ENCODE measurements at places on chromosomes 2 and 18.
A peak's percentile ranks its signal among the peaks of the same experiment; 100 is the strongest.

GRCh38 chr18:39166776-39167175 lies 1601.2 kb upstream of the CELF4 start:
- DNase-seq: no peak

GRCh38 chr2:85411405-85411748 lies 1.2 kb upstream of the CAPG start:
- no peak for DNase-seq

- DNase-seq: no peak
These were observed 15.4 kb downstream of the CFAP65 start for GRCh38 chr2:219025637-219026585.

DNA sequence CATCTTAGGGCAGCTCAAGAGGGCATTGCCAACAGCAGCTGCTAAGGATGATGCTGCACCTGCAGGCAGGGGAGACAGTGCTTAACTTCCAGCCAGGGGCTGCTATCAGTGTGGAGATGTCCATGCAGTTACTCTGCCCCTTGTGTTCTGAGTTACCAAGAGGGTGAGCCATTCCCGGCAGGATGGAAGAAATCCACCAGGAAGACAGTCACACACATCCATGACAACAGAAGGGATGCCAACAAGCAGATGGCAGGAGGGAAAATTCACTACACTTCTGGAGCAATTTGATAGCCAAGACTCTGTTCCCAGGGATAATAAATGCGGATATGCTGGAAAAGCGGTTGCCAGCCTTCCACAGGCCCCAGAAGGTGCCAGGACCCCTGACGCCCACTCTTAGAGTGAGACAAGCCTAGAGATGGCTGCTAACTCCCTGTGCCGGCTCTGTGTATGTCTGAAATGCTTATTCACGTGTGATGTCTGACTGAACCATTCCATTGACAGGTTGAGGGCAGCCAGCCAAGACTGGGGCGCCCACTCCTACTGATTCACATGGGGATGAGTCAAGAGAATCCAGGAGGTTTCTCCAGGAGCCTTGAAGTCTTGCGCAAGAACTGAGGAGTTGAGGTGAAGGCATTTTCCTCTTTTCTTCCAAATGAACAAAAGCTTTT lies 24.5 kb downstream of the LOXHD1 start:
- DNase-seq: no peak

DNA sequence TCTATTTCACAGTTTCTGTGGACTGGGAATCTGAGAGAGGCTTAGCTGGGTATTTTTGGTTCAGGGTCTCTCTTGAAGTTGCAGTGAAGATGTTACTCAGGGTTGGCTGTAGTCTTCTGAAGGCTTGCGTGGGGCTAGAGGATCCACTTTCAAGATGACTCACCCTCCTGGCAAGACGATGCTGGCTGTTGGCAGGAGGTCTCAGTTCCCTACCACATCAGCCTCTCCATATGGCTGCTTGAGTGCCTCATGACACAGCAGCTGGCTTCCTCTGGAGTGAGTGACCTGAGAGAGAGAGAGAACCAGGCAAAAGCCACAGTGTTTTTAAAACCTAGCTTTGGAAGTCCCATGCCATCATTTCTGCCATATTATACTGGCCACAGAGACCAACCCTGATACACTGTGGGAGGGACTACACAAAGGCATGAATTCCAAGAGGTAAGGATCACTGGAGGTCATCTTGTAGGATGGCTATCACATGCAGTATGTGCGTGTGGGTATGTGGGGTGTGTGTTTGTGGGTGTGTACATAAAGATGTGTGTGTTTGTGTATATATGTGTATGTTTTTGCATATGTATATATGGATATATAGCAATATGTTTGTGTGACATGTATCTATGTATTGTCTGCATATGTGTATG lies 25.1 kb downstream of the DNPEP start:
- no peak for DNase-seq

DNA sequence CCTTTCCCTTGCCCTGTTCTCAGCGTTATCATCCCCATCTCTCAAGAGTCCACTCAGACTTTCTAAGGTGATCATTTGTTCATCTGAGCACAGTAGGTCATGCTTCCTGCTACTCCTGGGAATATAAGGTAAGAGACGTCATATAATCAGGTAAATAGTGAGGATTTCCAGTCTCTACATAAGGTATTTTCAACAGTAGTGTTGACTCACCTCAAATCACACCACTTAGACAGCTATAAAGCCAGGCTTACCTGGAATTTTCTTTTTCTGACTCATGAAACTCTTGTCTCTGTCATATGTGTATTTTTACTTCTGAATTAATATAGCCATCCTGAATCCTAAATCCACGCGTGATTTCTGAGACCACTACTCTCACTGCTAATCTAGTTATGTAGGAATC lies 443.2 kb downstream of the ARHGAP15 start:
- no peak for DNase-seq

DNA sequence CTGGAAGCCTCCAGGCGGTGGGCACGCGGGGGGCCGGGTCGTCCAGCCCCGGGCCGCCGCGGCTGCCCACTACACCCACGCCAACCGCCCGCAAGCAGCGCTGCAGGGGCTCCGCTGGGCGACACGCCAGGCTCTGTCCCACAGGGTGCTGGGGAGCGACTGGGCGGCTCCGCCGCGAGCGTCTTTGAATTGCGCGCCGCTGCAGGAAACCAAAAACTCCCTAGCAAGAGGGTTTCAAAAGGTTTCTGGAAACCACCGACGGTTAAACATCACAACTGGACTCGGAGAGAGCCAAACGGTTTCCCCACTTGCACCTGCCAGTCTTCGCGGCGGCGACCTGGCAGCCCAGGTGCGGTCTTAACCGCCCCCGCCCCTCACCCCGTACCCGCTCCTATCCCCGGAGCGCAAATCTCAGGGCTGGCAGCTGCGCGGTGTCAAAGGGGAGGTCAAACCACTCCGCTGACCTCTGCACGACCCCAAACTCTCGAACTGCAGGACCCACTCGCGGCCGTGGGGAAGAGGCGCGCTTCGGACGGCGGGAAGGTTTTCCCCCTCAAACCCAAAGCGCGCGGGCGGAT lies 1.0 kb downstream of the CXCR4 start:
- peak; percentile 34 for DNase-seq

- no peak for DNase-seq
These were observed 175.7 kb upstream of the POU3F3 start for GRCh38 chr2:104678181-104678580.

DNA sequence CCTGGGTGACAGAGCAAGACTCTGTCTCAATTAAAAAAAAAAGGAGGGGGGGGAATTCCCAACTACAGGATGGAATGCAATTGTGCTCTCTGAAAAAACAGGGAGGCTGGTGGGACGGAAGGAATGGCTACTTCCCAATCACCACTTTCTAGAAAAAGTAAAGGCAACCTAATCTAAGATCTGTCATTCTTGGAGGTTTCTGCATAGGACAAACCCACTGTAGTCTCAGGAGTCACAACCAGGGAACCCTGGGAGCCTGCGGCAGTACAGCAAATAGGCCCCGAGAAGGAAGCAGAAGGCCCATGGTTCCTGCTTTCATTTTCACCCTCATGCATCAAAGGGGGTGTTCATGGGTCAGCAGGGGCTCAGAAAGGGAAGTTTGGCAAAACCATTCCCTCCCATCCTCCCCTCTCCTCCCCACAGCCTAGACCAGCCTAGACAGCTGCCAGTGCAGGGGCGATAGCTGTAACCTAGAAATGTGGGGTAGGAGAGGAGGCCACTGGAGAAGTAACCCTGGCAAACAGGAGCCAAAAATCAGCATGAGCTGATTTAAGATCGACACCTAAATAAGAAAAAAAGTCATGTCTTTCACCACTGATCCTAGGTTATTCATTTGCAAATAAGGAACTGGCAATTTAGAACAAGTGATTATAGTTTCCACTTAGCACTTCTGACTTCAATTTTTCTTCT lies 48.0 kb downstream of the TRABD2A start:
- DNase-seq: no peak

DNA sequence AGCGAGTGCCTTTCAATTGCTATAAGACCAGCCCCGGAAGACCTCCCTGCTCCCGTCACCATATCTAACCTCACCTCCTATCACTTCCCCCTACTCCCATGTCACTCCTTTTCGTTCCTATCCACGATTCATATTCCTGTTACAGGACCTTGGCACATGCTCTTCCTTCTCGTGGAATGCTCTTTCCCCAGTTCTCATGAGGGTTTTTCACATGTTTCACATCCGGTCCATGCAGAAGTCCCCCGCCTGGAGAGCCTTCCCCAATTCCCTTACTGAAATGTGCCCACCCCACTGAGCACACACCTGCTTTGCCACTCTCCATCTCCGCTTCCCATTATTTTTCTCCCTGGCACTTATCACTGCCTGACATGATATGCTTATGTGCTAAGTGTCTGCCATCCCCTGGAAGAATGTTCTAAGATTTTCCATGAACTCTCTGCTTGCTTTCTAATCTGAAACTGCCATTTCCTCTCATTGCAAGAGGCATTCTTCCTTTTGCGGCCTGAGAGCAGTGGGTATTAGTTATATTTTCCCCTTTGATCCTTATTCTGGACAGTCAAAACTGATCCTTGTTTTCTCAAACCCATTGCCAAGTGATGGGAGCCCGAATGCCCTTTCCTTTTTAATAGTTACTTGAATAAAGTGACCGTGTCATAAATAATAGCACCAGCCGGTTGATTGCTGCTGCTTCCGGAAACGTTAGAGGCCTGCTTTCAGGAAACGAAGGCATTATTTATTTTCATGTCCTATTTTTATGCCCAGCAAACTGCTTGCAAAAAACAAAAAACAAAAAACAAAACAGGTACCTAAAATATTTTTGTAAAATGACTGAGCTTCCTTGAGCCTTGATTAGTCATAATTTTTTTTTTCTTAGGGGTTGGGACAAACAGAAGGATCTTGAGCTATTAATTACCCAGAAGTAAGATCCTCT lies 127.9 kb downstream of the ZNF532 start:
- DNase-seq: no peak

DNA sequence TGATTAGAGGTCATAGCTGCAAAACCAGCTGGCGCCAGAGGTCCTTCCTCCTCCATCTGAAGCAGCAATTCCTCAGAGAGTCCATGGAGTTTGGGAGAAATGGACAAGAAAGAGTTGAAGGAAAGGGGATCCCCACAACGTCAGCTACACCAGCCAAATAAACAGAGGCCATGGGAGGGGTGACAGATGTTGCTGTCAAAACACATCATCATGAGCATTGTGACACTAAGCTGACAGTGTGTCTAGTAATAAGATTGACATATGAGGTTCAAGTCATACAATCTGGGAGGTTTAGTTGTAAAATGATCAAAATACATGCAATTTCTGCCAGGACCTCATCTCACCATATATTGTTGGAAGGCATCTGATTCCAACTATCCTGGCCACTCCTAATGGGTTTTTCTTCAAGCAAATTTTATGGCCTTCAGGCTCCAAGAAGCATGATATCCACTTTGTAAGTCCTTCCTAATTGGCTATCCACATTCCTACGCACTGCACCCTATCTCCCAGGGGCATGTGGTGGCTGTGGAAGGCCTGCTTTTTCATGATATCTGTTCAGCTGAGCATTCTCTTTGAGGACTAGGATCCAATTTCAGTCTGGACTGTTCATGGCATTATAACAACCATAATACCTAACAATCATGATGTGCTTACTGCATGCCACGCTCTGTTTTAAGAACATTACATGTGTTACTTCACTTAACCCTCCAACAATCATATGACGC lies 335.0 kb upstream of the ID2 start:
- no peak for DNase-seq

GRCh38 chr2:56014046-56014730 lies 90.6 kb upstream of the EFEMP1 start:
- DNase-seq: no peak

GRCh38 chr2:222907790-222908441 lies 47.1 kb downstream of the ACSL3 start:
- DNase-seq: peak; percentile 57

- DNase-seq: no peak
These were observed 61.8 kb downstream of the ARHGAP25 start for GRCh38 chr2:68796295-68796905.

- no peak for DNase-seq
These were observed 18.1 kb downstream of the ABCB11 start for GRCh38 chr2:169012812-169013627.

GRCh38 chr2:128390256-128390990 lies 71.8 kb upstream of the HS6ST1 start:
- peak; percentile 25 for DNase-seq

DNA sequence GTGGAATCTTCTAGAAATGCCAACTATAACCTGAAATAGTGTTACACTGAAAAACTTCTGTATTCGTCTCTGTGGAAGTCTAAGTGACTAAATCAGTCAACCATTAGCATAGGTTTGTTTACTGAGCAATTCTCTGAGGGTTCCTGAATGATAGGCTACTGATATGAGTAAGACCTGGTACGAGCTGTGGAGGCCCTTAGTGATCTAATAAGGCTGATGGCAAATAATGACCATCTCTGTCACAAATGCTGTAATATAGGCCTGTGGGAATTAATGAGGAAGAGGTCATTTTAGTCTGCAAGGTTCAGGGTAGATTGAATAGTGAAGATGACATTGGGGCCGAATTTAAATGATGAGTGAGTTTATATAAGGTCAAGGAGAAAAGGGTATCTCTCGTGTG lies 82.5 kb downstream of the MGAT5 start:
- no peak for DNase-seq

DNA sequence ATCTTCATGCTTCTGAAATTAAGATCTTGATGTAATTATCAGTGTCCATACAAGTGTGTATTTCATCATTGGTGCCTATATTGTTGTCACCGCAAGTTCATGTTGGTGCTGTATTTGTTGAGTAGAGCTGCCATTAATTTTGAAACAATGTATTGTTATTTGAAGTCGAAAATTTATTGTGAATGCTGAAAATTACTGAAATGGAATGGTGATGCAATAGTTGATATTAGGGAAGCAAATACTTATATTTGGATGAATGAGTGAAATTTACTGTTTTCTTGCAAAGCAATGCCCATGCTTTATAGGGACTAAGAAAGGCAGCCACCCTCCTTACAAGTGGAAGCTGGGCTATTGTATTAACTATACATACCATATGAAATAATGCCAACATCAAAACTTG lies 41.6 kb downstream of the SERPINB8 start:
- DNase-seq: no peak

DNA sequence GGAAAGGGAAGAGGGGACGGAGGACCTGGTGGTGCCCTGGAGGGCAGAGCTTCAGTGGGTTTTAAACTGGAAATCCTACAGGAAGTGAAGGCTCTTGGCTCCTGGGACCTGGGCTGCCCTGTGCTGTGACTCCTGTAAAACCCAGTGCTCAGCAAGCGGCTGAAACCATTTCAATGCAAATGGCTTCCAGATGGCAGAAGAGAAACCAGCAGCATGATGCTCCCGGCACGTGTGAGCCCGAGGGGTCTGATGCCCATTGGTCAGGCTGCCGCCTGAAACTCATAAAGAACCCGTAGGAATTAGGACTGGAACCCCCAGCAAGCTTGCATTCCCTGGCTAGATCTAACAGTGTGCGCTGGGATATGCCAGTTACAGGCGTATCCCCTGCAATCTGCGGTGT lies 109.2 kb upstream of the THOC1 start:
- DNase-seq: peak; percentile 58
